ENCODE measurements at places on chromosomes 7 and 10. TPM values are rescaled to one million over a fixed set of nuclear protein-coding genes. Genes with fewer than 3 reads are reported as not detected.
A peak's percentile ranks its signal among the peaks of the same experiment; 100 is the strongest.

DNA sequence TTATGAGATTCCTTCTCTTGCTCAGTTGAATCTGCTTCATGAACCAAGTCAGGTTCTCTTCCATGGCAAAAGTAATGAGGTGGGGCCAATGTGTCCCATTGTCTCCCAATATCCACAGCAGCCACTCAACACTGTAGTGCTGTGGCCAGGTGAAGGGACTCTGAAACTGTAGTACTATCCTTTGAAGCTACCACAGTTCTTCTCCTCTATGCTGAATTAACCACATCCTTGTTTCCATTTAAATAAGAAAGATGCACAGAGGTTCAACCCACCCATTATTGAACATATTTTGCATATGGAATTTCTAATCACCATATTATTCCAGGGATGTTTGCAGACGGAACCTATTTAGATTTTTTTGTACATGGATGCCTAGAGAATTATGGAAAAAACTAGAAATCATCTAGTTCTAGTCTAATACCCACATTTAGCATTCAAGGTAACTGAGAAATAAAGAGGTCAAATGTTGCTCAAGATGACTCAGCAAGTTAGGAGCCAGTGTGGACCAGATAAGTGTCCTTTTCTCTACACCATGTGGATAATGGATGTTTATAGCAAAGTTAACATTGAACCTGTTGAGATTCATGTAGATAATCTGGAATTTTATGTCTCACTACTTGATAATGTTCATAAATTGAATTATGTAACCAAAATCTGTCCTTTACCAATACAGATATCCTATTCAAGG is 64.5 kb downstream of the LRRTM3 start:
- no peak for DNase-seq

DNA sequence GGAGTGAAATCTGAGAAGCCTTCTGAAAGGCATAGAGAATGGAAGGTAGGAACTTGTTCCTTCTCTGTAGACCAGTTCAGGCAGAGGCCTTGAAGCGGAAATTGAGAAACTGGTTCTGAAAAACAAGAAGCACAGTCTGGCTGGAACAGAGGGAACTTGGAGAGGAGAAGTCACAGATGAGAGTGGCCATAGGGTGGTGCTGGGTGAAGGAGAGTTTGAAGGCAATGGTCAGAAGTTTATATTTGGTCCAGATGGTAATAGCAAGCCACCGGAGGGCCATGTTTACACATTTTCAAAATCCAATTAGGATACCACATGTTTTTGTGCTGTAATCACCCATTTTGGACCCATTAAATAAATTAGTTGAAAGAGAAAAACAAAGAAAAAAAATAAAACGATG is 692.5 kb downstream of the INHBA start:
- no peak for DNase-seq

GRCh38 chr10:113199459-113199858 is 249.4 kb downstream of the TCF7L2 start:
- DNase-seq: no peak

DNA sequence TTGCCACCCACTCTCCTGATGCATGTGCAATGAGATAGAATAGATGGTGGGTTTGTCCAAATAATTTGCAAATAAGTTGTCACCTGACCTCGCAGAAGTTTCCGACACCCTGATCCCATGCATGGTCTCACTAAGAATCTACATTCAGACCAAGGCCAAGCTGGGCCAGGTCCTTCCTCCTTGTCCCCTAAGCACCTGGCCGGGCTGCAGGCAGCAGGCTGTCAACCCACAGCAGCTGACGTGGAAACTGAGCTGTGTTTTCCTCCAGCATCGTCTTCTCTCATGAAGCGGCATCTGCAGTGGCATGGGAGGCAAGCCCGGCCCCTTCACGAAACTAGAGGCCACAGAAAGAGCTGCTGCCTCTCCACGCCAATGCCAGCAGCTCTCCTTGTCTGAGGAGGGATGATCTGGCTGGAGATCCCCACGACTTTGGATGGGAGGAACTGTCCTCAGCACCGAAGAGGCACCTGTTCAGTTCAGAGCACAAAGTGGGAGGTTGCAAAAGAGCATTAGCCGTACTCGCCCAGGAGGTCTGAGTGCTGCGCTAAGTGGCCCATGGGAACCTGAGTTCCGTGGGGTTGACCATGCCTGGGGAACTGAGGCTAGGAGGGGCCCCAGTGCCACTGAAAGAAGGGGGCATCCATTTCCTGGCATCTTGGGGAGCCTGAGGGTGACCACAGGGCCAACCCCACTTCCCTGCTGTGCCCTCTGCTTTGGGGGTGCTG is 110.5 kb upstream of the INSIG1 start:
- no peak for DNase-seq

GRCh38 chr7:135847242-135847641 is 98.6 kb upstream of the FAM180A start:
- DNase-seq: no peak

DNA sequence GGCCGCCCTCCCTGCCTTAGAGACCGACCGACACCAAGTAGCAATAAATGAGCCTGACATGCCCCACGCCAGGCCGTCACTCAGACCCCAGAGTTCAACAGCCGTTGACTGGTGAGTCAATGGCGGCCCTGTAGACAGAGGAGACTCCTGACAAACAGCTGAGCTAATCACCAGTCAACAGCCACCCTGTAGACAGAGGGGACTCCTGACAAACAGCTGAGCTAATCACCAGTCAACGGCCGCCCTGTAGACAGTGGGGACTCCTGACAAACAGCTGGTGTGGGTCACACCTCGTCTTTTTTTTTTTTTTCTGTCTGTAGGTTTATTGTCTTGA is 16.9 kb upstream of the KNDC1 start:
- no peak for DNase-seq

GRCh38 chr10:6579904-6580278 is at the start of gene PRKCQ:
Gene PRKCQ (minus strand): TSS chr10:6580276. CDS start chr10:6515135, 65,141 bp downstream.
- DNase-seq: no peak

GRCh38 chr10:34538281-34538829 is 276.7 kb downstream of the PARD3 start:
- DNase-seq: no peak

GRCh38 chr7:55044791-55045190 is 26.0 kb downstream of the EGFR start:
- no peak for DNase-seq

DNA sequence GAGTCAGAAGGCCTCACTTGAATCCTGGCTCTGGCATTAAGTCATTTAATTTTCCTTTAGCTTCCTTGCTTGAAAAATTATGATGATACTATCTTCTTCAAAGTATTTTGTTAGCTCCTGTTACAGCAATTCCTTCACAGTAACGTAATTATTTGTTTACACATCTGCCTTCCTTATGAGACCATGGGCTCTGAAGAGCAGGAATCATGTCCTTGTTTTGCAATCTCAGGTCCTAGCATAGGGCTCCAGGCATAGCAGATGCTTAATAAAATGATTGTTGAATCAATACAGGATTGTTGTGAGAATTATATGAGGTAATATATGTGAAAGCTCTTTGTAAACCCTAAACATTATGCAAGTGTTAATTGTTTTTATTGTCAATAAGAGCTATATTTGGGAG is 25.5 kb downstream of the KLHDC10 start:
- DNase-seq: peak; percentile 35

GRCh38 chr7:3888096-3888495 is 587.0 kb downstream of the SDK1 start:
- DNase-seq: no peak

- no peak for DNase-seq
Observed at GRCh38 chr10:52213321-52213752, 100.7 kb upstream of the DKK1 start.

GRCh38 chr7:47379629-47380324 is 202.1 kb downstream of the TNS3 start:
- DNase-seq: peak; percentile 75

DNA sequence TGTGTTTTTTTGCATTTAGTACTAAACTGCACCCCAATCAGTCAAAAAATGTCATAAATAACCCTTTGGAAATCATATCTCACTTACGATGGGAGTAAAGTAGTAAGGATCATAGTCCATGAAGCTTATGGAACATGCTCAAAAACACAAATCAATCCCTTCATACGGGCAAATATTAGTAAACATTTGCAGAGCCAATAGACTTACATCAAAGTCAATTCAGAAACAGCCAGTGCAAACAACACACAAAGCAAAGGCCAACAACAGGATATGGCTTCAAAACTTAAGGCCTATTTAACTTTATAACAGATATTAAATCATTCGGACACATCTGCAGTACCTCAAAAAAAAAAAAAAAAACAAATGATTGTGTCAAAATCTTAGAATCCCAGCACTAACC is 32.1 kb downstream of the SGCE start:
- no peak for DNase-seq

- no peak for DNase-seq
Observed at GRCh38 chr10:104641187-104641936, at the start of gene SORCS3. Gene SORCS3 (plus strand): TSS chr10:104641290.

DNA sequence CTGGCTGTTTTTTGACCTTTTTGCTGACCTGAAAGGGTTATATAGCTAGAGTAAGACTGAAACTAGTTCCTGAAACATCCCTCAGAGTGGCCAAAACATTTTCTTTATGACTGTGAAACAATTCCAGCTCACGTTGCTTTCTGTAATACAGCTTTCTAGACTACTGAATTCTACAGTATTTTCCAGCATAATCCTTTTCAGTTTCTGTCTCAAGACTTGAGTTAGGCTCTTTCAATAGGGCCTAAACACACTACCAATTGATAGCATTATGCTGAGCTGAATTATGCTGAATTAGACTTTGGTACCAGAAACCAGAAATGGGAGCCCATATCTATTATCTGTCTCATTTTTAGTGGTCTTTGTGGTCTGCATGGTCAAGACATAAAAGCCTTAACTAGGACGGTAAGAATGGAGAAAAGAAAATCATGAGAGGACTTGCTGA is 72.6 kb downstream of the EPDR1 start:
- no peak for DNase-seq

- DNase-seq: peak; percentile 21
Observed at GRCh38 chr10:76398043-76398710, 966.8 kb downstream of the LRMDA start.

DNA sequence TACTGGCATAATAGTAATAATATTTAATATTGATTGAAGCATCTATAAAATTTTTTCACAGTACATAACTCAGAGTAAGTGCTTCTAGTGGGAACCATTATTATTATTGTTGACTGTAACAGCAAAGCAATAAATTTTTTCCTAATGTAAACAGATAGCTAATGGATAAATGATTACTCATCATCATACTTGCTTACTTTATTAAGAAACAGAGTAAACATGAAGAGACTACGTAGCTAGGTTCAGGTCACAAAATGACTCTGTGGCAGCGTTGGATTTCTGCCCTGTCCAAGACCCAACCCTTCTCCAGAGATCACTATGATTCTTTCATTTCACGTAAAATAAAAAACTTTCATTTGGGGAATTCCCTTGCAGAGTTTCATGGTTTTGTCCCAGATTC is 8.3 kb upstream of the ABCB5 start:
- no peak for DNase-seq

DNA sequence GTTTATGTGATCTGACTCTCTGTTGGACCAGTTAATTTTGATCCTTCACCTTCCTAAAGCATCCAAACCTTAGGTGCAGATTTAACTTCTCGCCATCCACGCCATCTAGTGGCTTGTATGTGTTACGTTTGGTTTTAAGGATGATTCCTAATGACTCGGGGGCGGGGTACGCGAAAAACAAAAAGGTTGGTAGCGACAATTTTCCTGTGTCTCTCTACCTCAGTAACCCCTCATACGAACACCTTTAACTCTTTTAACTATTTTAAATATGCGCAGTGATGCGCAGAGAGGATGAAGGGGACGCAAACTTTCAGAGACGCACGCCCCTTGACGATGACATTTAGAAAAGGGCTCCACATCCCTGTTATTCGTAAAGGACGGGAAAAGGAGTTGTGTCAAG is 714 bp upstream of the KCND2 start:
- peak; percentile 93 for DNase-seq

GRCh38 chr7:32477649-32477980 is 12.6 kb downstream of the LSM5 start:
- no peak for DNase-seq

DNA sequence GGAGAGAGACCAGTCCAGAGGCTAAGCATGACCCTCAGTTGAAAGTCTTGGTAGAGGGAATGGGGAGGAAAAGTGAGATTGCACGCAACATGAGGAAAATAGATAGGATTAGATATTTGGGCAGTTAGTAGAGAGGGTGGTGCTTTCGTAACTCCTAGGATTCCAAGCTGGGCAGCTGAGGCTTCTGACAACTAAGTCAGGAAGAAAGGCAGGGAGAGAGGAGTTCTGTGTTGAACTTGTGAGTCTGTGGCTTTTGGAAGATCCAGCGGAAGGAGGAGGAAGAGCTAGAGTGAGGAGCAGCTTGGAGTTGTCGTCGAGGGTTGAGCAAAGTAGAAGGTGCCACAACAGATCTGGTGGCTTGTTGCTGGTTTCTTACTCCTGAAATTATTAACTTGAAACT is 21.8 kb downstream of the CUL1 start:
- no peak for DNase-seq

GRCh38 chr7:49527182-49527581 is 246.3 kb upstream of the VWC2 start:
- no peak for DNase-seq

GRCh38 chr7:8035647-8036518 is 67.3 kb downstream of the GLCCI1 start:
- peak; percentile 30 for DNase-seq

MLXIPL gene
- not detected for total RNA-seq

POLD2 gene
- 253 TPM for total RNA-seq

TSPAN33 gene
- 35.8 TPM for total RNA-seq

STRIP2 gene
- 22.8 TPM for total RNA-seq

OR6B1 gene
- total RNA-seq: not detected

SPDYE2 gene
- not detected for total RNA-seq

OR2A5 gene
- not detected for total RNA-seq

SFTPA1 gene
- total RNA-seq: not detected

CNPY1 gene
- not detected for total RNA-seq

HGF gene
- total RNA-seq: not detected

VPS37D gene
- total RNA-seq: 9.8 TPM

Measured in G401 (cell line).